Fibroblast of lung (primary cell): ENCODE measurements at places on chromosomes 12 and 14.

DNA sequence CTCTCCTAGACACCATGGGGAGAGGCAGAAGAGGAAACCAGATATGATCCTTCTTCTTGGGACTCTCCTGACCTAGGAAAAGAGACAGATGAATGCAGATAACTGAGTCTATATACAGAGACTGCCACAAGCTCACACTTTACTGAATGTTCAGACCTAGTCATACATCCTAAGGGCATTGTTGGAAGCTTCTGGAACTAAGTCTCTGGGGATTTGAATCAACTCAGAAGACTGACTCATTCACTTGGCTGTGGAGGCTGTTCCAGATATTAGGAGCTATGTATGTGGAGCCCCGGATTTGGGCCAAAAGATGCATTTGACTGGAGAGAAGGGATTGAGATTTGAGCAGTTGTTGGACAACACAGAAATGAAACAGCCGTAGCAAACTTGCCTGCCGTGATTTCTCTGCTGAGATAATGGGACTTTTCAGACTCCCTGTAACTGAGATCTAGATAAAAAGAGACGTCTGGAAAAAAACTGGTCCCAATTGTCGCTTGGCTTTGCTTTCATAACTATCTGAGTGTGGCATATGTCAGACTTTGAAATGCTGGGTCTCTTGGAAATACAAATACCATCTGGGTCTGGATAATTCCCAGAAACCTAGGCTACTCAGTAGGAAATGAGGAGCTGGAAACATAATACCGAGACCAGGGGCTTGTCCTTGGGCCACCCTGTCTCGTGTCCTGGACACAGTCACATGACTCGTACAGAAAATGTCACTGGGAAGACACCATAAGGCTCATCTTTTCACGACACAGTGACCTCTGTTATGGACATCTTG, 396.8 kb downstream of the NUAK1 start:
- peak; percentile 86 for DNase-seq
- H3K4me1 ChIP-seq = no peaks in the 10 kb centered on the region
- H3K27me3 ChIP-seq = no peaks in the 10 kb centered on the region
- no peaks in the 10 kb centered on the region for H3K36me3 ChIP-seq
- H3K4me3 ChIP-seq = no peak overlapping the region
- no peak overlapping the region for H3K27ac ChIP-seq

- H3K27me3 ChIP-seq = no peaks in the 10 kb centered on the region
- no peak overlapping the region for H3K27ac ChIP-seq
- H3K4me3 ChIP-seq = no peak overlapping the region
- no peaks in the 10 kb centered on the region for H3K4me1 ChIP-seq
These were observed 280.6 kb upstream of the RTL1 start for GRCh38 chr14:101184104-101184455.

DNA sequence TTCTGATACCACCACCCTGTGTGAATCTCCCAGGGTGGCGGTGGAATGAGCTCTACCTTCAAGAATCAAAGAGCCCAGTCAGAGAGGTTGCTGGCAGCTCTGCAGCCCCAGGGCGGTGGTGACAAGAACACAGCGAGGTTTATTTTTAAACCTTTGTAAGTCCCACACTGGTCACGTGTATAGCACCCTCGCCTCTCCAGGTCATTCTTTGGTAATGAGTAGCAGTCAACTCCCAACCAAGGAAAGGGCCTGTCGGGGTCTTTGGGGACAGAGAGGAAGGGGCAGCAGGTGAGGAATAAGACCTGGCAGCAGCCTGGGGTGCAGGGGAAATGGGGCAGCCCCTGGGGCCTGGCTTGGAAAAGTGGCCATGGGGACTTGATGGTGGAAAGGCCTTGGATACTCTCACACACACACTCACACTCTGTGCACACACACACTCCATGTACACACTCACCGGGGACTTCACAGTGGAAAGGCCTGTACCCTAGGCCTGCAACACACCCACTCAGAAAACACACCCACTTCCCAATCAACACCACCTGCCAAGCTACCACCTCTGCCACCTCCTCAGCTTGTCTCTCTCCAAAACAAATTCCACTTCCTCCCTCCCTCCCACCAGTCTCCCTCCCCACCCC, 178.6 kb downstream of the DPF3 start:
- no peak for DNase-seq
- H3K27me3 ChIP-seq = no peaks in the 10 kb centered on the region
- H3K4me1 ChIP-seq = peaks cover 8% of the 10 kb centered on the region
- no peak overlapping the region for H3K27ac ChIP-seq
- peaks cover 6% of the 10 kb centered on the region for H3K36me3 ChIP-seq

DNA sequence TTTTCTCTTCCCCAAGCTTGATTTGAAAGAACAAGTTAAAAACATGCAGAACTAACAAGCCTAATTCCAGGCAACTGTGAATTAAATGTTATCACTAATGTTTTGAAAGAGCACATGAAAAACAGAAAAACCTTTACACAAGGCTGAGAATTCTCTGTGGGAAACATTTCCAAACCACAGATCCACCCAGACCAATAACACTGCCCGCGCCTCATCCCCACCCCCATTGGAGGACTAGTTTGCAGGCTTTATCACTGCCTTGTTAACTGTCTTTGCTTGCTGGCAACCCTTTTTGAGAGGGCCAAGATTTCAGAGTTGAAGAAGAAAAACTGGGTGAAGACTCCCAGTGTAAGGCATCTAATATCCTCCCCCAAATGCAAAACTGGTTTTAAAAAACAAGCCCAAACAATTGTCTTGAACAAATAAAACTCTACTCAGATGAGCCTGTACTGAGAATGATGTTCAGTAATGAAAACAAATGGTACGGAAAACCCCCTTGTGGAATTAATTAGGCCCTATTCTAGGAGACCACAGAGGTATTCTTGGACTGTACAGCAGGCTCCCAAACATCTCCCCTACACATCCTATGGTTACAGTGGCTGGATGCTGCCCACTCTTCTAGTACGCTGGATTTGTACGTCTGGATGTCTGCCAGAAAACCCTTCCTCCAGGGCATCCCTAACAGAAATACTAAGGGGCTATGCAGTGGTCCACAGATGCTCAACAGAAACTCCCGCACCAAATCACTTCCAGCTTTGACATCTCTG, 5.8 kb downstream of the MAX start:
- H3K27me3 ChIP-seq = no peaks in the 10 kb centered on the region
- H3K4me1 ChIP-seq = peaks cover 7% of the 10 kb centered on the region
- DNase-seq = peak; percentile 30
- no peak overlapping the region for H3K4me3 ChIP-seq
- H3K27ac ChIP-seq = no peak overlapping the region

GRCh38 chr14:39302124-39302810, 68.6 kb downstream of the MIA2 start:
- H3K27me3 ChIP-seq = no peaks in the 10 kb centered on the region
- H3K27ac ChIP-seq = no peak overlapping the region
- no peaks in the 10 kb centered on the region for H3K4me1 ChIP-seq
- peak; percentile 25 for DNase-seq
- H3K4me3 ChIP-seq = no peak overlapping the region

GRCh38 chr14:59481871-59482540, 2.2 kb downstream of the L3HYPDH start:
- H3K36me3 ChIP-seq = no peaks in the 10 kb centered on the region
- peaks cover 3% of the 10 kb centered on the region for H3K4me1 ChIP-seq
- H3K4me3 ChIP-seq = peak overlapping the region; percentile 80
- DNase-seq = peak; percentile 87
- H3K27ac ChIP-seq = peak overlapping the region; percentile 98

- no peak overlapping the region for H3K27ac ChIP-seq
- H3K4me3 ChIP-seq = peak overlapping the region; percentile 85
- DNase-seq = no peak
These were observed 3.3 kb downstream of the BTG1 start for GRCh38 chr12:92142251-92142926.

DNA sequence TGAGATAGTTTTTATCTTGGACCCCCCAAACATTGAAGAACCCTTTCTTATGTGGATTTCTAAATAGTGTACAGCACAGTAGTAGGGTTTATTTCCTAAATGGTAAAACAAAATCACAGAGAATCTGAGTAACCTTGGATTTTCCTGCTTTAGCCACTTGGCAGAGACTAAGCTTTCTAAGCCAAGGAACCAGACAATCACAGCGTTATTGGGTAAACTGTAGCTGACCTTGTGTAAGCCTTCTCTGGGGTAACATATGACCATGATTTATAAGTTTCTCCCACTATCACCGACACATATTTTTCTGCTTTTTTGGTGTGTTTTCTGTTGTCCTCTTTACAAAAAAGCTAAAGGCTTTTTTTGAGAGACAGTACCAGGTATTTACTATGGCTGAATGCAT, 136.3 kb upstream of the PZP start:
- peak; percentile 16 for DNase-seq
- peaks cover 2% of the 10 kb centered on the region for H3K27me3 ChIP-seq
- no peaks in the 10 kb centered on the region for H3K36me3 ChIP-seq
- H3K27ac ChIP-seq = no peak overlapping the region

GRCh38 chr12:67220065-67220464, 49.1 kb upstream of the CAND1 start:
- H3K27ac ChIP-seq = no peak overlapping the region
- no peaks in the 10 kb centered on the region for H3K27me3 ChIP-seq
- peak; percentile 3 for DNase-seq
- H3K4me3 ChIP-seq = no peak overlapping the region

GRCh38 chr14:95313190-95313589, 6.5 kb downstream of the CLMN start:
- no peak overlapping the region for H3K4me3 ChIP-seq
- peaks cover 4% of the 10 kb centered on the region for H3K4me1 ChIP-seq
- no peaks in the 10 kb centered on the region for H3K36me3 ChIP-seq
- no peak for DNase-seq
- H3K27me3 ChIP-seq = no peaks in the 10 kb centered on the region

DNA sequence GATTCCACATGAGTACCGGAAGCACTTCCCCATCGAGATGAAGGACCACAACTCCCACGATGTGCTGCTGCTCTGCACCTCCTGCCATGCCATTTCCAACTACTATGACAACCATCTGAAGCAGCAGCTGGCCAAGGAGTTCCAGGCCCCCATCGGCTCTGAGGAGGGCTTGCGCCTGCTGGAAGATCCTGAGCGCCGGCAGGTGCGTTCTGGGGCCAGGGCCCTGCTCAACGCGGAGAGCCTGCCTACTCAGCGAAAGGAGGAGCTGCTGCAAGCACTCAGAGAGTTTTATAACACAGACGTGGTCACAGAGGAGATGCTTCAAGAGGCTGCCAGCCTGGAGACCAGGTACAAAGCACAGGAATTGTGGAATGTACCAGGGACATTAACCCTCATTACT, 22.4 kb upstream of the GALNT16 start:
- H3K27me3 ChIP-seq = no peaks in the 10 kb centered on the region
- no peak overlapping the region for H3K4me3 ChIP-seq
- DNase-seq = no peak
- peaks cover 12% of the 10 kb centered on the region for H3K36me3 ChIP-seq
- peaks cover 7% of the 10 kb centered on the region for H3K4me1 ChIP-seq

DNA sequence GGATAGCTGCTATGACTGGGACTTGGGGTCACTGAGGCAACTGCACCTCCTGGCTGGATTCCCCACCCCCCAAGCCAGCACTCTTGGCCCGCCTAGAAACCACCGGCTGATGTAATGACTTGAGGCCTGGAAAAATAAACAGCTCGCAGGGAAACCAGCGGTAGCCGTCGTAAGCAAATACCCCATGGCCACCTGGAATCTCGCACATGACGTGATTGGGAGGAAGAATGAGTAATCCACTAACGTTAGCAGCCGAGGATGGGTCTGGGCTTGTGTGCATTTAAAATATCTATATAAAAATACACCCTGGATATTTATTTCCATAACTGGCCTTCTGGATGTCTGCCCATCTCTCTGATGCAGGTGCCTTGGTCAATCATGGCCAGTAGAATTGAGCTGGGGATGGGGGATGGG, 120.1 kb downstream of the SMOC1 start:
- H3K27me3 ChIP-seq = no peaks in the 10 kb centered on the region
- no peak overlapping the region for H3K27ac ChIP-seq
- H3K4me1 ChIP-seq = no peaks in the 10 kb centered on the region
- no peak overlapping the region for H3K4me3 ChIP-seq
- no peaks in the 10 kb centered on the region for H3K36me3 ChIP-seq

- H3K27ac ChIP-seq = peak overlapping the region; percentile 95
- no peaks in the 10 kb centered on the region for H3K27me3 ChIP-seq
- H3K36me3 ChIP-seq = no peaks in the 10 kb centered on the region
- peaks cover 9% of the 10 kb centered on the region for H3K4me1 ChIP-seq
These were observed 43.3 kb upstream of the MED13L start for GRCh38 chr12:116320791-116321217.

DNA sequence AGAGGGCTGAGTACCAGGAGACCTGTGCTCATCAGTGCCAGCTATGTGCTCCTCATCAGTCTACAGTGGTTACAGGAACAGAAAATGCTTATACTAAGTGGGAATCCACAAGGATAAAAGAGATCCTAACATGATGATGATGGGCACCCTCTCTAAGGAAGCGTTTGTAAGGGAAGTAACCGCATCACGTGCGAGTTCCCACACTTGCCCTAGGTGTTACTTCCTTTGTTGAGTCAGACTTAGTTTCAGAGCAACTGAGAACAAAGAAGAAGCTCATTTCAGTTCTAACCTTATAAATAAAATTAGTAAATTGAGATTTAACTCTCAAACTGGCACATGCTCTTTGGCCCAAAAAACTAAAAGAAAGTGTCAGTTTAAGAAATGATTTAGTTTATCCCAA, 956.4 kb upstream of the TMEM132C start:
- no peaks in the 10 kb centered on the region for H3K27me3 ChIP-seq
- no peaks in the 10 kb centered on the region for H3K36me3 ChIP-seq
- H3K4me1 ChIP-seq = no peaks in the 10 kb centered on the region
- no peak for DNase-seq

DNA sequence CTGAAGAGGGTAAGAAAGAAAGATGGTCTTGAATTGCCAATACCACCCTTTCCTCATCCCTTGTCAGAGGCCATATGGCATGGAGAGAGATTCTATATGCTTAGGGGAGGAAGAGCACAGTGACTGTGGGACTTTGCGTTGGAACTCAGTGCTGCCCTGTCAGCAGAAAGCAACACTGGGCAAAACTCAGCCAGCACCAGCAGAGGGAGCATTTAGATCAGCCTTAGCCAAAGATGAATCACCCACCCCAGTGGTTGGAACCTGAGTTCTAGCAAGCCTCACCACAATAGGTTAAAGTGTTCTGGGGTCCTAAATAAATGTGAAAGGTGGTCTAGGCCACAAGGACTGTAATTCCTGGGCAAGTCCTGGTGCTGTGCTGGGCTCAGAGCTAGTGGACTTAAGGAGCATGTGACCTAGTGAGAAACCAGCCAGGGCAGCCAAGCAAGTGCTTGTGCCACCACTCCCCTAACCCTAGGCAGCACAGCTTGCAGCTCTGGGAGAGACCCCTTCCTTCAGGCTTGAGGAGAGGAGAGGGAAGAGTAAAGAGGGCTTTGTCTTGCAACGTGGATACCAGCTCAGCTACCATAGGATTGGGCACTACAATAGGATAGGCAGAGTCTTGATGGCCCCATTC, 11.4 kb upstream of the BCAT1 start:
- no peaks in the 10 kb centered on the region for H3K4me1 ChIP-seq
- H3K27me3 ChIP-seq = no peaks in the 10 kb centered on the region
- DNase-seq = peak; percentile 68
- H3K36me3 ChIP-seq = no peaks in the 10 kb centered on the region

GRCh38 chr12:107467716-107468115, 217.9 kb upstream of the PWP1 start:
- no peaks in the 10 kb centered on the region for H3K36me3 ChIP-seq
- H3K27me3 ChIP-seq = no peaks in the 10 kb centered on the region
- DNase-seq = no peak
- H3K4me1 ChIP-seq = no peaks in the 10 kb centered on the region

- no peak for DNase-seq
- H3K27ac ChIP-seq = no peak overlapping the region
- no peaks in the 10 kb centered on the region for H3K36me3 ChIP-seq
These were observed 227.7 kb upstream of the DDHD1 start for GRCh38 chr14:53380867-53381225.
